ENCODE measurements at places on chromosomes 3 and 15. TPM values are rescaled to one million over a fixed set of nuclear protein-coding genes. Genes with fewer than 3 reads are reported as not detected.
A peak's percentile ranks its signal among the peaks of the same experiment; 100 is the strongest.

Gene WDR72
- 11.5 TPM for total RNA-seq

Gene GOLGA8R
- total RNA-seq: not detected

- DNase-seq: no peak
These were observed 400.8 kb upstream of the THBS1 start for GRCh38 chr15:39180030-39180429.

- DNase-seq: peak; percentile 34
These were observed 79.6 kb downstream of the IGF2BP2 start for GRCh38 chr3:185744997-185745843.
